ENCODE measurements at places on chromosomes 12 and 14.

DNA sequence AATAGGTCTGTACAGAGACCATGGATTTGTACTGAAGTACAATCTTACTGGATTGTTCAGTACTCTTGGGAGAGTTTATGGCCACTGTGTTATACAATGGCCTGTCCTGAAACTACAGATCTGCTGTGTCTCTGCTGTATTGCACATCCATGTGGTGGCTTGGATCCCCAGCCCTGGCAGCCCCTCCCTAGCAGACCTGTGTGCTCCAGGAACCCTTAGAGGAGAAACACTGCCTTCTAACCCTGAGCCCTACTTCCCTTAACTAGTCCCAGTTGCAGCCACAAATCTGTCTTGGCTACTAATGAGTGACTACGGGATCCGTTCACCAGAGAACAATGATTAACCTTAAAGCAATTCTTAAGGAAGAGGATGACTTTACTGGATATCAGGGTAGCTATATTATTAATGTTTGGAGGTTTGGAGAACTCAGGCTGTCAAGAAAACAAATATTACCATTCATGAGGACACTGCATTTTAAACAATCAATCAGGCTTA lies 27.7 kb downstream of the RNF34 start:
- no peak for DNase-seq

GRCh38 chr14:24013654-24014514 lies 25.2 kb downstream of the DHRS4L2 start:
- no peak for DNase-seq

DNA sequence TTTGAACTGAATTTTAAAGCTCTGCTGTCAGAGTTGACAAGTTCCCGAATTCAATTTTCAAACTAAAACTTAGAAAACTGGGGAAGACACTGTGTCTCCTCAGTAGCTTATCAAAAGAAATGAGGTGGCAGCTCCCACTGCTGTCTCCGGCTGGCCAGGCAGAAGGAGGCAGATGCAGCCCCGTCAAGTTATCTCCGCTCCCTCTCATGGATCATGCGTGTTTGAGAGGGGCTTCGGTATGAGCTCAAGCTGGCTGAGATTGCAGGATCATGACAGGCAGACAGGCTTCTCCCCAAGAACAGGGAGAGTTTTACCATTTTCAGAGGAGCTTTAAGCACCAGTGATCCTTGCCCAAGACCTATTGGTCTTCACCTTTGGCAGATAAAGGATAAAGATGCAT lies 88.8 kb downstream of the NEDD1 start:
- DNase-seq, result no peak

GRCh38 chr14:27392153-27392552 lies 794.3 kb upstream of the NOVA1 start:
- DNase-seq, result no peak

DNA sequence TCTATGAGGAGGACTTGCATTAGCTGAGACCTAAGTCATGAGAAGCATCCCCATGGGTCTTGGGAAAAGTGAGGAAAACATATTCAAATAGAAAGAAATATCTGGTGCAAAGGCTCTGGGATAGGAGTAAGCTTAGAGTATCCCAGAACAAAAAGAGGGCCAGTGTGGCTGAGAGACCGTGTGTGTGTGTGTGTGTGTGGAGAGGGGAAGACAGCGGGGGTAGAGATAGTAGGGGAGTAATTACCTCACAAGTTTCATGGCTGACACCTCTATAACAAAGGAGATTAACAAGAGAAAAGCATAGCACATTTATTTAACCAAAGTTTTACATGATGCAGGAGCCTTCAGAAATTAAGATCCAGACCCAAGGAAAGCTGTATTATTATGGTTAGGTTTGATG lies 440.5 kb downstream of the RAD51B start:
- no peak for DNase-seq

DNA sequence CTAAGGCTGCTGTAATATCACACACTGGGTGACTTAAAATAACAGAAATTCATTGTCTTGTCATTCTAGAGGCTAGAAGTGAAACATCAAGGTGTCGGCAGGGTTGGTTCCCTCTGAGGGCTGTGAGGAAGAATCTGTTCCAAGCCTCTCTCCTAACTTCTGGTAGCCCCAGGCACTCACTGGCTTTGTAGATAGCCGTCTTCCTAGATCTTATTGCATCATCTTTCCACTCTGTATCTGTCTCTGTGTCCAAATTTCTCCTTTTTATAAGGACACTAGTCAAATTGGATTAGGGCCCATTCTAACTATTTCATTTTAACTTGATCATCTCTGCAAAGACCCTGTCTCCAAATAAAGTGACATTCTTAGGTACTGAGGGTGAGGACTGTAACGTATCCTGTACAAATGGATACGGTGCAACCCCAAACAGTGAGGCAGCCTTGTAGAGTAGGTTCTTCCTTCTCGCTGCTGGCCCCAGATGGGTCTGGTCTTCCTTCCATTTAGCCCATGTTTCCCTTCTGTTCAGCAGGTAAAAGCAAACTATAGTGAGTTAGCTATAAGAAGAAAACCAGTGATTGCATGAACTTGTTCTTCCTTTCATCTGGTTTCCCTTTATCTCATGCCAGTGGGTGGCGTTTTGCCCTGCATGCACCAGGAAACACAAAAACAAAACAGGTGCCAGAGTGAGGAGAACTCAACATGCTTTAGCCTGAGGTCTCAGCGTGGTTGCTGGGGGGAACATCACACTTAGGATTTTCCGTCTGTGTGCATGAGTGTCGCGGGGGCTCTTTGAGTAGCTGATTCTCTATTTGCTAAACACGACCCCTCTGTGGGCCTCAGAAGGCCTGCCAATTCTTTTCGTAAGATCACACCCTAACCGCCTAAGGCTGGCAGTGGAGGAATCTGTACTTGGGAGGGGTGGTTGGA lies 19.5 kb downstream of the TTC9 start:
- DNase-seq, result no peak

- no peak for DNase-seq
Observed at GRCh38 chr14:50619569-50620141, 48.5 kb downstream of the SAV1 start.

GRCh38 chr12:84136862-84137367 lies 775.7 kb downstream of the SLC6A15 start:
- no peak for DNase-seq

GRCh38 chr12:57001448-57001906 lies 4.9 kb downstream of the ZBTB39 start:
- peak; percentile 57 for DNase-seq

DNA sequence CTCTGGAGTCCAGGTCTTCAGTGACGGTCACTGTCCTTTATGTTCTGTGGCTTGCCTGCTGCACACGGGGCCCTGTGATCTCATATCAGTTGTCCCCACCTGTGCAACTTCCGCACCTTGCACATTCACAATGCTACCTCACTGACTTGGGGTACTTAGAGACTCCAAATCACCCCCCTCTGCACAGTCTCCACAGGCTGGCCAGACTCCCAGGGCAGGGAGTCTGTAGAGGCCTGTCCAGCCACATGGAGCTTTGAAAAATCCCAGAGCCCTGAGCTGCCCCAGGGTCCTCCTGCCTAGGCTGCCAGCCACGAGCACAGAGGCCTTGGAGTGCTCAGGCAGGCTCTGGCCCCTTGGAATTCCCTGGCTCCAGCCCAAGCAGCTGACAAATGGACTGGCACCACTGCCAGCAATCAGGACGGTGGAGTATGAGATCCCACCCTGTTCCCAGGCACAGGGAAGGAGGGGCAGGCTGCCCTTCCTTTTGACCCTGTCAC lies 26.4 kb downstream of the CMKLR1 start:
- DNase-seq, result no peak

DNA sequence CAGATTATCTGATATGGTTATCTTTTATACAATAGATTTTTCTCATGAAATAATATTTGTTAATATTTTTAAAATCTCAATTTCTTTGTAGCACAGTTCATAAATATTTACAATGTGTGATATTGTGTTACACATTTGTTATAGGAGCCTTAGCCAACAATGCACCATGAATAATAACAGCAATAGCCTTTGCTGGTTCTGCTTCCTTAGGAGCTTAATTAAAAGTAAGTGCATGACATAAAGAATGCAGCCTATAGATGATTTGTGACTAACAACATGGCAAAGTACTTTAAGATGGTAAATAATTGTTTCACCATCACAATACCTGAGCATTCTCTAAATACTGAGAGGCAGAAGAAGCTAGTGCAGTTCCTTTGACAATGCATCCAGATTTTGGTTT lies 156.3 kb upstream of the RASSF8 start:
- DNase-seq, result no peak

- no peak for DNase-seq
Observed at GRCh38 chr12:89225808-89226411, 126.4 kb downstream of the DUSP6 start.

DNA sequence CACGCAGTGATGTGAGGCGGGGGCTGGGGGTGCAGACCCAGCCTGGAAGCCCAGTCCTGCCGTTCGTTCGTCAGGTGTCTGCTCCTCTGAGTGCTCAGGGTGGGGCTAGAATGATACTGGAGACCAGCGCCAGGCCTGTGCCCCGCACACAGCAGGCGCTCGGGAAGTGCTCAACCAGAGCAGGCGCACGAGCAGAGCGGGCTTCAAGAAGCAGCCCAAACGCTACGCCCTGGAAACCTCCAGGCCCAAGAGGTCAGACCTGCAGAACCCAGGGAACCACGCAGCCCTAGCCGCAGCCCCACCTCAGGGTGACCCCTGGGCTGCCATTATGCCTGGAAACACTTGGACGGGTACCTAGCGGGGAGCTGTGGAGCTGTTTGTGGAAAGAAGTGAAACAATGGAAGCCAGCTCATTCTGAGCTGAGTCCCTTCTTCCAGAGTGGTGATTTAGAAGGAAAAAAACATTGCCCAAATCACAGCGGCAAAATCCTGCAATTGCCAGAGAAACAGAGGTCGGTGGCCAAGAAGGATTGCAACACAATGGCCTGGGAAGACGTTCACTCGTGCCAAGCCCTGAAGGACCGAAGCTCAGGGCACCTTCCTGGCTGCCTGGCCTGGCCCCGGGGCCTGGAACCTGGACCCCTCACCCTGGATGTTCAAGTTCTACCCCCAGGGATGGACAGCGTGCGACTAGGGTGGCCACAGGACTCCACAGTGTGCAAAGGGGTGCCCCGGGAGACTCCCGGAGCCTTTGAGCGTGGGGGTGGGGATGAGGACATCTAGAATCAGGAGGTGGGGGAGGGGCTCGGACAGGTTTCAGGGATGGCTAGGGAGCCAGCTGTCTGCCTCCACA lies 40.4 kb upstream of the DIO3 start:
- no peak for DNase-seq

DNA sequence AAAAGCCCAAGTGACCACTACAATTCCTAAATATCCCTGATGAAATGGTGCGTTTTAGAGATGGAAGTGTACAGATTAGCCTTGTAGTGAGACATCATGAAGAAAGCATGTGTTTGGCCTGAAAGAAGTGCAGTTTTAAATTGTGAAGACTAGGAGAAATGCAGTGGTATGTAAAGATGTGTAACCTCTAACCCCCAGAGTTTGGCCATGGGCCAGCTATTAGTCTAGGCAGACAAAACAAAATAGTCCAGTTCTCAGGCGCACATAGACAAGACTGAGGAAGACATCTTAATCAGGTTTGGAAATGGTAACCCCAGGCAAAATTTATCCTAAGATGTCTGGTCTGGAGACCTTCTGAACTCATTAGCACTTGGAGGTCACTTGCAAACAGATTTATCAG lies 23.4 kb downstream of the WBP11 start:
- DNase-seq, result no peak

DNA sequence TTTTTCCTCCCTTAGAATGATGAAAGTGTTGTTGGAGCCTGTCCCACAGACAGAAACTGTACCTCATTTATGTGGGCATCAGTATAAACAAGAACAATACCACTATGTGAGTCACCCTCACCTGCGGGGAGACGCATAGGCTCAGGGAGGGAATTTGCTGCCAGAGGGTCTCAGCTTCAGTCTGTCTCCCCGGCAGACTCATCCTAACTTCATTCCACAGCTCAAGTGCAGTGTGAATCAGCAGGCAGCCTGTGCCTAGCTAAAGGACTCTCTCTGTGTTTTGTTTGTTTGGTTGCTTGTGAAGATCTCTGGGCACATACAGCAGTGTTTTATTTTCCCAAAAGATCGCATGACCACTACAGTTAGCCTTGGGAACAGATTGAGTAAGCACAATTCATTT lies 98.9 kb downstream of the PRKCH start:
- no peak for DNase-seq

DNA sequence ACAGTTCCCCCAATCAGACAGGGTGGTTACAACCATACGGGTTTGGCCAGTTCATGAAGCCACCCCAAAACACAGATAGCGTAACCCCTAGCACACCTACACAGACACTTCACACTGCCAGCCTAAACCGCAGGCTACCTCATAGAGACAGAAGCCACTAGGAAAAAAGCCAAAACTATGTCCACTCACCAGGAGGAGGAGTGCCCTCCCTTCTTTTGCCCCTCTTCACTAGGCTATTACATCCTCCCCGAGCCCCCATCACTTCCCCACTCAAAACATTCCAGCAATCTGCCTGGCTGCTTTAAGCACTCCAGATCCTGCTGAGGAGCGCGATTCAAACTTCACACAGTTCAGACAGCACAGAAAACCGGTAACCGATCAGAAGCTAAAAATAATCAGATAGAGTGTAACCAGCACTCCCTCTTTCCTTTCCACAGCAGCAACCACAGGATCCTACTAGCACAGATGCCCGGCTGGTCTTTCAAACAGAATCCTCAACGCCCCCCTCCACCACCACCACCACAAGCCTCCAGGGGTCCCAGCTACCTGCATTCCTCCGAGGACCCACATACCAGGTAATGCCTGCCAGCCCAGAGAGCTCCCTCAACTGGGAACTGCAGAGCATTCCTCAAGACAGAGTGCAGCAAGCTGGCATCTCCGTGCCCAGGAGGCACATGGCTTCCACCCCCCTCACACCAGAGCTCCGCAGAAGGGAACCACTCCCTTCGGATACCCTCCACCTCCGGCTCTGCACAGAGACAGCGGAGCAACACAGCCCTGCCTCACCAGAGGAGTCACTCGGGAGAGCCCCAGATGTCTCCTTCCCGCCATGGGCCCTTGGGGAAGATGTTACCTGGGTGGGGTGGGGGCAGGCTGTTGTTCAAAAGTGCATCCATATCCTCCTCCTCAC lies 1.5 kb downstream of the CHD4 start:
- no peak for DNase-seq

- no peak for DNase-seq
Observed at GRCh38 chr14:77175843-77176242, 5.8 kb upstream of the TMEM63C start.

DNA sequence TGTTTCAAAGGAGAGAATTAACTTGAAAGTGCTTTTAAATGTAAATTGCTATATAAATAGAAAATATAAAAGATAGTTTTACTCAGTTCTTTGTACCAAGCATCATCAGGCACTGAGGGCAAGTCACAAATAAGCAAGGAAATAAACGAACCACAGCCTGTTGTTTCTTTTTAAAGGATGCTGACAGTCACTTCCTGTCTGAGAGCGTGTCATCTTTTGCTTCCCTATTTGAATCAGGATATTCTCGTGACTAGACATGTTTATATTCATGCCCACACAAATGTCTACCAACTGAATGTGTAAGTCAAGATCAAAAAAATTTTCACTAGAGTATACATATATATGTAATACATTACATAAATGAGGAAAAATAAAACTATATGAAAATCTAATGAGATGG lies 31.4 kb upstream of the SLC2A13 start:
- no peak for DNase-seq

Data from activated CD8-positive, alpha-beta memory T cell treated with anti-CD3 and anti-CD28 coated beads for 4 hours (primary cell).